NCI-H2029 (cell line): ENCODE measurements at places on chromosomes 2 and 18.

- no peak for DNase-seq
Measured at GRCh38 chr2:120599656-120600055, 136.0 kb upstream of the GLI2 start.

GRCh38 chr2:79750321-79750720, 237.5 kb downstream of the CTNNA2 start:
- DNase-seq: no peak

DNA sequence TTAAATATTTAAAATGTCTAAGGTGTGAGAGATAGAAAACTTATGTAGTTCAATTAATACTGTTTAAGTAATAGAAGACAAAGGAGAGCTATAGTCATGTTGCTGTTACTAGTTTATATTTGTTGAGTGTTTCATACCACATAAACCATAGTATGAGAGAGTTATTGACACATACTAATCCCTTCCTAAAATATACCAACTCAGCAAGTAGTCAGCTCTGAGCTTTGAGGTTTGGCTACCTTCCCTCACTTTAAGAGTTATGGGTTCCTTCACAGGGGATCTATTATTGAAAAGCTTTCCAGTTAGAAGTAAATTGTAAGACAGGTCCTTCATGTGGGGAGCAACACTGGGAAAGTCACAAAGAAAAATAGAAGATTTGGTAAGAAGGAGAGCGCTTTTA, 701.6 kb upstream of the ZEB2 start:
- no peak for DNase-seq

GRCh38 chr2:66268756-66269155, 166.2 kb upstream of the MEIS1 start:
- no peak for DNase-seq

- DNase-seq: no peak
Measured at GRCh38 chr2:102871707-102872106, 109.9 kb downstream of the TMEM182 start.

- DNase-seq: no peak
Measured at GRCh38 chr2:75055820-75056675, 97.6 kb downstream of the POLE4 start.

GRCh38 chr2:101040761-101041160, 38.7 kb downstream of the RPL31 start:
- DNase-seq: no peak

DNA sequence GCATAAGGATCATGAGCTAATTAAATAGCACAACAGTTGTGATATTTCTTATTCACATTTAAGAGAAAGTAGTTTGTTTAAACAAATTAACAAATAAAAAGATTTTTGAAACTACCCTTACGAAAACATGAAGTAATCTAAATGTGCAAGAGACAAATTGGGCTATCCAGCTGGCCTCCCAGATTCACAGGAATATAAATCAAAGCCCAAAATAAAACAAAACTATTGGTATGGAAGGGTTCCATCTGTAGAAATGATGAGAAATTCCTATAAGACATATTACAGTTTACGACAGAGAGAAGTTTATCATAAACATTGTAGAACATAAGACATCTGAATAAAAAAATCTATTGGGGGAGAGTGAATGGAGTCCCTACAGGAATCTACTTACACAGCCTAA, 1125.1 kb downstream of the TDRD15 start:
- DNase-seq: no peak

GRCh38 chr2:35960596-35960995, 395.0 kb upstream of the CRIM1 start:
- DNase-seq: no peak

GRCh38 chr2:60003076-60003475, 550.4 kb downstream of the BCL11A start:
- no peak for DNase-seq

DNA sequence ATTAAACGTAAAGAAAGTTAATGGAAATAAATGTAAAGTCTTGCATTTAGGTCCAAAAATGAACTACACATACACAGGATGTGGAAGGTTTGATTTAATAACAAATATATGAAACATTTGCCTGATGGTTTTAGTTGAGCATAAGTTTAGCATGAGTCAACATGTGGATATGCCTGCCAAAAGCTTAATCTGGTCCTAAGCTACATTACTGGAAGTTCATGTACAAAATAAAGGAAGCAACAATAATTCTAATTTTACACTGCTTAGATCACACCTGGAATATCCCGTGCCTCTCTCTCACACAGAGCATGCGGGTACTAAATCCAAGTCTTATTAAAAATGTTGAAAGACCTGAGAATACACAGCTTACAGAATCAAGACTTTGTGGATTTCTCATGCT, 276.5 kb upstream of the NRP2 start:
- DNase-seq: no peak

DNA sequence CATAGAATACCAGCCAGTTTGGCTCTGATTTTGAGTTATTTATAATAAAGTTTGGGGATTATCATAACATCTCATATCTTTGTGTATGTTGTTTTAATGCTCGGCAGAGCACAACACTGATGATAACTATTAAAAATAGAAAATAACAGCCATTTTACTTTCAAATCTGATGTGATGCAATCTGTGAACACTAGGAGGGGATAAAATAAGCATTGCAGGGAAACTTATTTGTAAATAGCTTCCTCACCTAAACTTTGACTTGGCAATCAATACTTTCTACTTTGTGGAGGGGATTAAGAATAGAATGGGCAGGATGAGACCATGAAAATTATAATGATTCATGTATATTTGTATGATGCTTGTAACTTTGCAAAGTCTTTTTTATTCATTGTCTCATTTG, 54.4 kb downstream of the USP14 start:
- no peak for DNase-seq

DNA sequence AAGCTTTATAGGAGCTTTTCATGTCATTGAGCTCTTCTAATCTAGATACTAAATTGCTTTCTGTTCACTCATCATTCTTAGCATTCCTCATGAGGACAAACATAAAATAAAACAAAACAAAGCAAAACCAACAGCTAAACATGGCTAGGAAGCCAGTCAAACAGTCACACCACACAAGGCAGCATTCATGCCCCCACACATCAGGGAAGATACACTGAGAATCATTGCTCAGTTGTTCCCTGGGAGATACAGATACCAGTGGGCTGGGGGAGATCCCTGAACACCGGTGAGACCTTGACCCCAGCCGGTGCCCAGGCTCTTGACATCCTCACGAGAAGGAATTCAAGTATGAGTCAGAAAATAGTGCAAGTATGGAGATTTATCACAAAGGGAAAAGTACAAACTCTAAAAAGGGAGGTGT, 177.9 kb upstream of the ARL4C start:
- no peak for DNase-seq

DNA sequence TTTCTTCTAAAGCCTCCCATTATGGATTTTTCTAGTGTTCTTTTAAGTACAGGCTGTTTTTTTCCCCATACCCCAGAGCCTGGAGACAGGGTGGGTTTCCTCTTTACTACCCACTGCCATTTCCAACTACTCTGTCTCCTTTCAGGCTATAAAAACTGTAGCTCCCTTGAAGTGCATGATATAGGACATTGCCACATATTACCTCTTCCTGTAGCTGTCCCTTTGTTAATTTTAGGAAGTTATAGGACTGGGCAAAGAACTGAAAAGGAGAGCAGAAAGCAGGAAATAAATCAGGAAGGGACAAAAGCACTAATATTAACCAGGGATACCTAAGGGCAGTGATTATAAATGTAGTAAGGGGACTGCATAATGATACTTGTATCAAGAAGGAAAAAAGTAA, 54.1 kb downstream of the VIL1 start:
- no peak for DNase-seq

DNA sequence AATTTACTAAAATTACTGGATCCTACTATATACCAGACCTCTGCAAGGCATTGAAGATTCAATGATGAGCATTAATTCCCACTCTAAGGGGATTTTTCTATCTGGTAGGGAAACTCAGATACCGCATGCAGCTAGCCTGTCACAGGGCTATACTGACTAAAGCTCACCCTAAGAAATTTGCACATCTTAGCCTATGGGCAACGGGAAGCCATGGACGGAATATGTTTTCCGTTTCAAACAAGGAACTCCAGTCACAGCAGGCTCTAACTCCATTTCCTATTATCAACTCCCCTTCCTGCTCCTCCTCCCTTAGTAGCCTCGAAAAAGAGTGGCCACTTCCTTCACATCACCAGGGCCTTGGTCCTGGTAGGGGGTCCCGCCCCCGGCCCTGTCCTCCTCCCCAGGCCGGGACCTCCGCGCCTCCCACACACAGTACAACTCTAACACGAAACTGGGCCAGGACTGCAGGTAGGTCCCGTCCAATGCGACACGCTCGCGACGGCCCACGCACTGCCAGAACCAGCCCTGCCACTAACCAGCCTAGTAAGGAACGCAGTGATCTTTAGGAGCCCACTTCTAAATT, 659 bp upstream of the COX5B start:
- peak; percentile 52 for DNase-seq

- DNase-seq: no peak
Measured at GRCh38 chr18:48739266-48740067, 200.6 kb downstream of the CTIF start.

DNA sequence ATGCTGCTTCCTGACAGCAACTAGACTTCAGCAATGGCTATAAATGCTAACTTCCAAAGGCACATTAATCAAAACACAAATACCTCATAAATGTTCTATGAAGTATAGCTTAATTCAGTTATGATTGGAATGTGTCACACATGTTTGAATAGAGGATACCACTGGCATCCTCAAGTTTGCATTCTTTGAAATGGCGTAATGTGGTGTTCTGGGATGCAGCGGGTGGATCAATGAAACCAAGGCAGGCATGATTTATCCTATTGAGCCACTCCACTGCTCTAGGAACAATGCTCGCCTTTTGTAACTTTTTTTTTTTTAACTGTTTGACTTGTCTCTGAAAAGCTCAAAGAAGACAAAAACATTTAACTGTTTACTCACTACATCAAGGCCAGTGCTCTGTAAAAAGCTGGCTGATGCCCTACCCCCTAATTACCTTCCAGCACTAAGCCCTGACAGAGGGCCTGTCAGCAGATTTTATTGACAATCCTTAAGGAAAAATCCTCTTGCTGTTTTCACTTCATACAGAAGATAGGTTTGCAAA, 278.8 kb upstream of the SESTD1 start:
- DNase-seq: no peak

DNA sequence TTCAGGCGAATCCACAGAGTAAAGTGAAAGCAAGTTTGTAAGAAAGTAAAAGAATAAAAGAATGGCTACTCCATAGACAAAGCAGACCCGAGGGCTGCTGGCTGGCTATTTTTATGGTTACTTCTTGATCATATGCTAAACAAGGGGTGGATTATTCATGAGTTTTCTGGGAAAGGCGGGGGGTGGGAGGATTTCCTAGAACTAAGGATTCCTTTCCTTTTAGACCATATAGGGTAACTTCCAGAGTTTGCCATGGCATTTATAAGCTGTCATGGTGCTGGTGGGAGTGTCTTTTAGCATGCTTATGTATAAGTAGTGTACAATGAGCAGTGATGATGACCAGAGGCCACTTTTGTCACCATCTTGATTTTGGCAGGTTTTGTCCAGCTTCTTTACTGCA, 59.8 kb downstream of the SLC4A3 start:
- no peak for DNase-seq

DNA sequence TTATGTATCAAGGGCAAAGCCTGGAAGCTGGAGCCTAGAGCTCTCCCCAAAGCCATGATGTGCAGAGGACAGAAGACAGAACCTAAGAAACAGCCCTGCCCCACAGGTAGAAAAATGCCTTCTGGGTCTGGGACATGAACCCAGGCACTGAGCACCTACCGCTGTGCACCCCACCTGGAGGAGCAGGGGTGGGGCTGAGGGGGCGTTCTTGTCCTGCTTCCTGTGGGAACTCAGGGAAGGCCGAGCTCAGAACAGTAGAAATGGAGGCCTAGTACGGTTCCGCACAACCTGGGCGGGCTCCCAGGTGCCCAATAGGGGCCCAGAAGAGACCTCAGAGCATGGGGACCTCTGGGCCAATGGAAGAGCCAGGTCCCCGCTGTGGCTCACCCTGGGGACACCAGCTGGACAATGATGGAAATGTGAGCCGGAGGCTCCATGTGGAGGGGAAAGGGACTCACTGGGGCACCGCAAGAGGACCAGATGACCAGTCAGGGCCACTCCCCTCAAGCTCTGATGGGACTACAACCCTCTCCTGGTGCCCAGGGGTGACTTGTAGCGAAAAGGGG, 3.2 kb downstream of the CRACDL start:
- no peak for DNase-seq

DNA sequence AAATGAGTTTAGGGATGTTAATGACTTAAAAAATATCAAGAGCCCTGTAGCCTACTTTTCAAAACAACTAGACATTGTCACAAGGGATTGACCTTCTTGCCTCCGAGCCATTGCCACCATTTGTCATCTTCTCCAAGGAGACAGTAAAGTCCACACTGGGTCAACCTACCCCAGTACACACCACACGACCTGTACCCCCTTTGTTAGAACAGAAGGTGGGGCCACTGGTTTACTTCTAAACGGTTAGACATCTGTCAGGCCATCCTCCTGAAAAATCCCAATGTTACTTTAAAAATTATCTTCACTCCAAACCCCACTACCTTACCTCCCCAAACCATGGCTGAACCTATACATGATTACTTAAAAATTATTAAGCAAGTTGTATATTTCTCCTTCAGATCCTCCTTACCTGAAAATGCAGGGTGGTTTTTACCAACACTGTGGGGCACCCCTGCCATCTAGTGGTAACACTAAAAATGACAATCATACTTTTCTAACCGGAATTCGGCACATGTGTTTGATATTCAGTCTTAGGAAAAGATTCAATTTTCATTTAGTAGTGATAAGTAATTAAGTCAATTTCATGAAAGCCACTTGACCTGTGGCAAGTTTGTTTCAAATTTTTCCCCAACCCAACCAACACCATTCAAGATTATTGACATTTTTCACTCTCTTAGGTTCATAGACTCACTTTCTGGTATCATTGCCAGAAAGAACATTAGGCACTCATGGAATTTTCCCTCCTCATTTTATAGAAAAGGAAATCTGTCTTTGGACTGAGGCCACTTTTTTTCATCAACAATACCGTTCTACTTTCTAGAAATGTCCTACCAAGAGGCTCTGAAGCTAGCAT, 265.3 kb upstream of the PKDCC start:
- DNase-seq: peak; percentile 13

- no peak for DNase-seq
Measured at GRCh38 chr2:38217401-38218188, 141.6 kb upstream of the CYP1B1 start.
